ENCODE measurements at places on chromosomes 7 and 10.

DNA sequence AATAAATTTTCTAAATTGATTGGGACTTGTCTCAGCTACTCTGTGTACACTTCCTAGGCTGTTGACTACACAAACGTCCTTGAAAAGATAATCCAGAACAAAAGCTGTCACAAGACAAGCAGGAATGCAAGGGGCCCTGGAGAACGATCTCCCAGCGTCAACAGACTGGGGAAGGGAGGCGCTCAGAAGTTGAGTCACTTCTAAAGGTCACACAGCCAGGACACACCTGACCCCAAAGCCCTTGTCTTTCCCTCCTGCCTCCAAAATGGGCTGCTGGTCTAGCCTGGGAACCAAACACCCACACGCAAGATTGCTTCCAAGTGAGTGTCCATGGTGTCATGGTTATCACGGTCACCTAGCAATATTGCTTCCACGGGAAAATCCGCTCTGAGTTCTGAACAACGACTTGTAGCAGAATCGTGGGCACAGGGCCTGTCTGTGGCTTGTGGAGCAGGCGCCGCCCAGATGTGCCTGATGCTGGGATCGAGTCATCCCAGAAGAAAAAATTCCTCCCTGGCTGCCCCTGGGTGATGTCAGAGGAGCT lies 49.8 kb downstream of the SPOCK2 start:
- no peak for DNase-seq

DNA sequence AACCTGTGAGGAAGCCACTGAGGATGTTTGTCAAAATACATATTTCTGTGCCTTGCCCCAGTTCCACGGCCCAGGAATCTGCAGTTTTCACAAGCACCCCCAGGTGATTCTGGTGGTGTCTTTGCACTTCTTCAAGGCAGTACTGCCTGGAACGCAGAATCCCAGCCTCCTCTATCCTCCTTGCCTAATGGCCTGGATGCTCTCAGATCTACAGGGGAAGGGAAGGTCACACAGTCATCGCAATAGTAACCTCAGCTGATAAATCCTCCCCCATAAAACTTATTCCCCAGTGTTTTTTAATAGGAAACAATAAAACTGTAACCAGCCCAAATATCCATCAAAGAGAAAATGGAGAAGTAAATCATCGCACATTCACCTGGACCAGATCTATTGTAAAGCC lies 78.3 kb downstream of the EGFR start:
- DNase-seq = no peak

DNA sequence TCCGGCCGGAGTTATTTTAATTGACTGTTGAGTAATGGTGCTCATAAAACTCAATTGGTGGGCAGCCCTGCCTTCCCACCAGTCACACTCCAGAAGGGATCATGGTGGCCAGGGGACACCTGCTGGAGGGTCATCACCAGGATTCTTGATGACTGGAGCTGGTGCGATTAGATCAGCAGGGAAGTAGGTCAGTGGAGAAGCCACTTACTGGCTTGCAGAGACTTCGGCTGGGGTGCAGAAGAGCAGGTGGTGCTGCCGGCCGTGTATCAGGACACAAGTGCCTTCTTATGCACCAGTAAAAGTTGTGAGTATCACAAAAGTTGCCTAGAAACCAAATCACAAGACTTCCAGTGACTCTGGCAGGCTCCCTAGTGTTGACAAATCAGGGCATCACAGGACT lies 82.6 kb upstream of the CHCHD3 start:
- DNase-seq = no peak

DNA sequence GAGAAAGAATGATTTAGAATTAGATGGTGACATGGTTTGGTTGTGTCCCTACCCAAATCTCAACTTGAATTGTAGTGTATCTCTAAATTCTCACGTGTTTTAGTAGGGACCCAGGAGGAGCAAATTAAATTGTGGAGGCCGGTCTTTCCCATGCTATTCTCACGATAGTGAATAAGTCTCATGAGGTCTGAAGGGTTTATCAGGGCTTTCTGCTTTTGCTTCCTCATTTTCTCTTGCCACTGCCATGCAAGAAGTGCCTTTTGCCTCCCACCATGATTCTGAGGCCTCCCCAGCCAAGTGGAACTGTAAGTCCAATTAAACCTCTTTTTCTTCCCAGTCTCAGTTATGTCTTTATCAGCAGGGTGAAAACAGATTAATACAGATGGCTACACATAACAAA lies 167.4 kb upstream of the SVIL start:
- no peak for DNase-seq

- no peak for DNase-seq
These were observed 94.6 kb downstream of the DNAJB6 start for GRCh38 chr7:157431173-157431950.

DNA sequence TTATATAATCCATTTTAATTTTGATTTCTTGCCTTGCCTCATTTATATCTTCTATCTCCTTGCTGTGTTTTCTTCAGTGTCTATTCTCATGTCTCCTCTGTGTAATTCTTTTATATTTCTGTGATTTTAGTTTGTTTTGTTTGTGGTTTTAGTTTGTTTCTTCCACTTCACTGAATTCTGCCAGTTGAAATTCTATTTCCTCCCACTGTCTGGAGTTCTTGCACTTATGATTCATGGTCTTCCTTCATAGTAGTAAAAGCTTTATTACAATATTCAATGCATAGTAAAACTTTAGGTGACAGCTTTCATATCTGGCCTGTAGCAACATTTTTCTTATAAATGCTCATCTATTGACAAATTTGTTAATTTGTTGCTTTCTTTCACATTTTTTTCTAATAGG lies 113.3 kb downstream of the MAGI2 start:
- DNase-seq = no peak

DNA sequence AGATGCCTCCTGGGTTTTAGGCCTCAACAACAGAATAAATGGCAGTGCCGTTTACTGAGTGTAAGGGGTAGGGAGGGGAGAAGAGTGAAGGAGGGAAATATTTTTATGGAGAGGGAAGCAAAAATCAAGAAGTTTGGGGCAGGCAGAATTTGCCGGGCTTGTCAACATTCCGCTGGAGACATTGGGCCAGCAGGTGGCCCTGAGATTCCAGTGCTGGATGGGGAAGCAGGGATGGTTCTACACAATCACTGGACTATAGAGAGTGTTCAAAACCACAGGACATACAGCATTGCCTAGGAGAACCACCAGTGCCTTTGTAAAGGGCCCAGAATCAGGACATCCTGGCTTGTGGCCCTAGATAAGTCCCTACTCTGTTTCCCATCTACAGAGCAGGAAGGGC lies 598.6 kb upstream of the MGMT start:
- no peak for DNase-seq

GRCh38 chr7:27129729-27130539 lies 623 bp downstream of the HOXA4 start:
- DNase-seq = no peak

DNA sequence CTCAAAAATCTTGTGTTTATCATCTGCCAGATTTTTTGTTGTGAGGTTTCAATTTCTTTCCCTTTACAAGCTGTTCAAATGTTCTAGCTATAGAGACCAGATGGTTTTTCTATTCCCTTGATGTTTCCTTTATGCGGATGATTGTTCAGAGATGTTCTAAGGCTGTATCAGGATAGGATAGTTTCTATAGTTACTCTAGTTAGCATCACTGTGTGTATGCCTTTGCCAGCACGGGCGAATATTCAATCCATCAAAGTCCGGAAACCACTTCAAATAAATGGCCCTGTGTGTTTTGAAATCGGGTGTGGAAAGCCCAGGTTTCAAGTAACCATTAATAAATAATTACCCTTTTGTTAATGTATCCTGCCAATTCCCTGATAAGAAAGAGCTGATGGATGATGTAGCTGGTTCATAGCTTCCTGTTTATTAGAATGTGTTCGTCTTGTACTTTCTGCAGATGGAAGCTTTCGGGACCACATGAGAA lies 149.8 kb upstream of the PRKCQ start:
- DNase-seq = no peak

GRCh38 chr7:134317434-134317833 lies 704 bp upstream of the SLC35B4 start:
- no peak for DNase-seq

DNA sequence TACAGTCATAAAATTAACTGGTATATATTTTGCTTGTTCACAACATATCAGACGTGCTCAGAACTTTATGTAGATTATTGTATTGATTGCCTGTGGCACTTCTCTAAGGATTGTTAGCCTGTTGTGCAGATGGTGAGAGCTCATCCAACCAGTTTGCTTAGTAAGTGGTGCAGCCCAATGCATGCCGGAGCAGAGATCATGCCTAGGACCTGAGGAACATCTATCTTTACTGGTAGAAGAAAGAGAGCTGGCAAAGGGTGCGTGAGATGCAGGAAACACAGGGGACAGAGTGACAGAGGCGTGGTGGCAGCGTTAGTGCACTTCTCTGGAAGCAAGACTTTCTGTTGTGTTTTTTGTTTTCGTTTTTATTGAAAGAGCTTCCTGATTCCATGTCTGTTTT lies 35.9 kb downstream of the CCM2 start:
- DNase-seq = no peak

GRCh38 chr10:91690996-91691676 lies 58.3 kb upstream of the PPP1R3C start:
- DNase-seq = no peak

DNA sequence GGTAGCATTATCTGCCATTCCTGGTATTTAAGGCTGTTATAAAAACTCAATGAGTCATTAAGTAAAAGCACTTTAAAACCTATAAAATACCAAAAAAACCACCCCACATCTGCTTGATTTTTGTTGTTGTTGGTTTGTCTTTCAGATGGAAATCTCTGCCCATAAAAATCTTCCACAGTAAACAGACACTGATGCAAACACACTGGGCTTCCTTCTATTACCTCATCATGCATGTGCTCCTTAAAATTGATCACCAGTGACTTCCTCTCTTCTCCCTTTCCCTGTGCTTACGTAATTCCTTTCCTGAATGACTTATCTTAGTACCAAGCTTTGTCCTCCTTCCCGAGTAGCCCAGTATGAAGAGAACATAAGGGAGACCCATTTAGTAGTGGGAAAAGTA lies 167.2 kb downstream of the EVX1 start:
- DNase-seq = no peak

DNA sequence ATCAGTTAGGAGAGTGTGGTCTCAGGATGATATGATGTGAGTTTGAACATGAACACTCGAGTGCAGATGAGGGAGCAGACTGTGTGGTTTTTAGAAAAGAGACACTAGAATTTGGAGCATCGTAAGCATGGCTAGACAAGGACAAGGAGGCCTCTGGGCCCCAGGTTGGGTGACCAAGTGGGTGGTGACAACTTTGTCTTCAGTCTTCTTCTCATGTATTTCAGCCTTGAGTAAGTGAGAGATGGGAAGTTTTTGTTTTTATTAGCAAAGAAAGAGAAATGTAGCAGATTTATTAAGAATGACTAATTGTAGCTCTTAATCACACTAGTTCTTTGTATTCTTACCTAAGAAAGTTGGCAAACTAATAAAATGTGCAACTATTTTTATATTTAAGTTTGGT lies 16.3 kb downstream of the TES start:
- no peak for DNase-seq

DNA sequence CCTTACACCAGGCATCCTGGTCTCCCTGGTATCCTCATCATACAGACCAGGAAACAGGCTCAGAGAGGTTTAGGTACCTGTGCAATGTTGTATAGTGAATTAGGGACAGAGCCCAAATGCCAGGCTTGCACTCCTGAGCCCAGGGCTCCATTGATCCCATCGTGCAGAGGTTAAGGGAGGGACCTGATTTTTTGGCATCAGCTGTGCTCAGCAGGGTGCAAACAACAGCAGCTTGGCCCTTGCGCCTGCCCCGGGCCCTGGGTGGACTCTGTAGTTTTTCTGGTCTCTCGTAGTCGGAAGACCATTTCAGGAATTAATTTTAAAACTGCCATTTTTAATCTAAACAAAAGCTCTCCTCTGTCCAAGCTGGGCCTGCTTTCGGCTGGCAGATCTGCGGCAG lies 79.2 kb downstream of the COL26A1 start:
- no peak for DNase-seq

- DNase-seq = no peak
These were observed 152.9 kb upstream of the INHBA start for GRCh38 chr7:41855798-41856197.

GRCh38 chr10:43233601-43234430 lies 33.0 kb downstream of the RASGEF1A start:
- no peak for DNase-seq

- DNase-seq = no peak
These were observed 172.6 kb upstream of the BET1 start for GRCh38 chr7:94176694-94177200.

Measured in activated T-cell treated with anti-CD3 and anti-CD28 coated beads for 4 hours (primary cell).